Stimulated activated CD8-positive, alpha-beta memory T cell treated with anti-CD3 and anti-CD28 coated beads, Interleukin-4, amount 100 ng/mL, for 1 hour (primary cell): ENCODE measurements at places on chromosomes 1 and 21.

- DNase-seq, result no peak
Observed at GRCh38 chr1:62722796-62723195, 34.6 kb upstream of the DOCK7 start.

- no peak for DNase-seq
Observed at GRCh38 chr1:205913451-205914154, 29.7 kb downstream of the SLC26A9 start.

- DNase-seq, result no peak
Observed at GRCh38 chr1:185701650-185702049, 32.5 kb upstream of the HMCN1 start.

GRCh38 chr1:179369751-179370341 lies 4.1 kb downstream of the AXDND1 start:
- DNase-seq, result no peak

DNA sequence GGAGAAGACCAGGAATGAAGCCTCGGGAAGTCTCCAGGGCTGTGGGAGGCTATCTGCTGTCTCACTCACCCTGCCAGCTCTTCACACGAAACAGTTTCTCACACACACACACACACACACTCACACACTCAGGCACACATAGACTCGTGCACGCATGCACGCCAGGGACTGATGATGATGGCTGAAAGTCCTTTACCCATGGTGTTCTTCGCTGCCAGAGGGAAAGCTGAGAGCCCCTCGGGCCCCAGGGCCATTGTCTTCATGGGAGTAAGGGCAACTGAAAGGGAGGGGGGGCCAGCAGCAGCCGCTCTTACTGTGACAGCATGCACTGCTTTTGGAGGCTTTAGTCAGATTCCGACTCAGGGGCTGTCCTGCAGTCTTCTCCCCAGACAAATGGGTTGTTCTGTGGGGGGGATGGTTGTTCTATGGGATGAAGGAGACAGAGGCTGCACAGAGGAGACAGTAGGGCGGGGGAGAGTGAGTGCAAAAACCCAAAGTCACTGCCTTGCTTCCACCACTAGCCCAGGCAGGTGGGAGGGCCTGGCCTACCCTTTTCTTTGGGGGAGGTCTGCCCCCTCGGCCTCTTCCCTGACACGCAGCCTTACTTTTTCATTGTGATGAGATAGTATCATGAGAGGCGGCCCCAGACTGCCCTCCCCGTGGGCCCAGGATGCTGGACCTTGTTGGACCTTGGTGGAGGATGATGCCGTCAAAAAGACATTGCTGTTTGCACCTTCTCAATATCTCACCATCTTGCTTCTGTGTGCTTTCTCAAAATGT lies 29.0 kb downstream of the STUM start:
- DNase-seq, result no peak

GRCh38 chr1:193406901-193407300 lies 220.5 kb upstream of the B3GALT2 start:
- no peak for DNase-seq

DNA sequence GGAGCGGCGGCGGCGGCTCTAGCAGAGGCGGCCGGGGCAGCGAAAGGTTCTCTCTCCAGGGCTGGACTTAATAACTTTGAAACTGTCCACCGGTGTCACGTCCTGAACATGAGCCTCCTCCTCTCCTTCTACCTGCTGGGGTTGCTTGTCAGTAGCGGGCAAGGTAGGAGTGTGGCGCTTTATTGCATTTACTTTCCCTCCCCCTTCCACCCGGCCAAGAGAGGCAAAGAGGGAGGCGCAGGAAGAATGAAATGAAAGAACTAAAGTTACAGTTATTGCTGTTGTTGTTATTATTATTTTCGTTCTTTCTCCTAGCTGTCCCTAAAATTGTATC lies 214 bp downstream of the NCAM2 start:
- DNase-seq, result no peak

DNA sequence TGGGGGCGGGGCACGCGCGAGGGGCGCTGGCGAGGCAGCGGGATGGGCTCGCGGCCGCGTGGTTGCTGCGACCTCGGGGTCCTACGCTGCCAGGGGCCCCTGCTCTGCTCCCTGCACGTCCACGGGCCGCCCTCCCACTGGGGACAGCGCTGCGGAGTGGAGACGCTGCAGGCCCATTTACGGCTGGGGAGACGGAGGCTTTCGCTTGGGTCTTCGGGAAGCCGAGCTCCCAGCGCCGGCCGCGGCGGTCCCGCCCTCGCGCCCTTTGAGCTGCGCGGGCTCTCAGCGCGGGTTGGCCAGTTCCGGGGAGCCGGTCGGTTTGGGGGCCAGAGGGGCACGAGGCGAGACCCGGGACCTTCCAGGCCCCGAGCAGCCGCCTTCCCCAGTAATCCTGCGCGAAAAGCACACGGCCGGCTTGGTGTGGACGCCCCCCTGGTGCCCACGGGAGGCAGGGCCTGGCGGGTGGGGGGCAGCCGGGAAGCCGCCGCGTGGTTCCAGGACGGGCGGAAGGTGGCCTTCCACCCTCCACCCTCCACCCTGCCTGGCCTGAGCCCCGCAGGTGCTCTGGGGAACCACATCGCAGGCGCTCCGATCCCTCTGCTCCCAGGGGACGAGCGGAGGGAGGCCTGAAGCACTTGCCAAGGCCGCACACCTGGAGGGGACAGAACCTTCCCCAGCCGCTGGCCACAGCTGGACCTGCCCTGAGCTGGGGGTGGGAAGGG lies 570 bp upstream of the PEX10 start:
- DNase-seq, result no peak

DNA sequence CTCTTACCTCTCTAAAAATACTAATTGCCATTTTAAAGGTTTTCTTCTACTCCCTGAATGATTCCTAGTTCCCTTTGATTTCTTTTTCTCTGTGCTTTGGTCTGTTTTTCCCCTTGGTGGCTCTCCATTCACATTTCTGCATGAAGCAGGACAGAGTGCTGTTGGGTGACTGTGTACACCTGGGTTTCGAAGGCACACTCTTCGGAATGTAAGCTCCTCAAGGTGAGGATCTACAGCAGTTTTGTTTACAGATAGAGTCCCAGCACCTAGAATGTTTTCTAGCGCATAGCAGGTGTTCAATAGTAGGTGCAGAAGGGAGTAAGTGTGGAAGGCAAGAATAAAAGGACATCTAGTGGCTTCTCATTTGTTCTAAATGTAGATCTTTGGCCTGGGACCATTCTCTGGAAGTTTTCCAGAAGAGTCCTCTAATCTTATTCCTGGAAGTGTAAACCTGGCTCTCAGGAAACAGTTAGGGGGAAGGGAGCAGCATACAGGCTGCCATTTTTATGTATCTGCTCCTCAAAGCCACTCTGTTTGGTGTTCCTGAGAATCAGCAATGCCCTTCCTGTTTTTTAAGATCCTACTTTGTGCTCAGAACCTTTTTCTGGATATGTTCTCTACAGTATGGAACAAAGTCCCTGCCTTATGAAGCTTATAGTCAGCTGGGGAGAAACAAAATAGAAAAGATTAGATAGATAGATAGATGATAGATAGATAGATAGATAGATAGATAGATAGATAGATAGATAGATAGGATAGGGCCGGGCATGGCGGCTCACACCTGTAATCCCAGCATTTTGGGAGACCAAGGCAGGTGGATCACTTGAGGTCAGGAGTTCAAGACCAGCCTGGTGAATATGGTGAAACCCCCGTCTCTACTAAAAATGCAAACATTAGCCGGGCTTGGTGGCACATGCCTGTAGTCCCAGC lies 22.8 kb upstream of the EFNA1 start:
- no peak for DNase-seq

DNA sequence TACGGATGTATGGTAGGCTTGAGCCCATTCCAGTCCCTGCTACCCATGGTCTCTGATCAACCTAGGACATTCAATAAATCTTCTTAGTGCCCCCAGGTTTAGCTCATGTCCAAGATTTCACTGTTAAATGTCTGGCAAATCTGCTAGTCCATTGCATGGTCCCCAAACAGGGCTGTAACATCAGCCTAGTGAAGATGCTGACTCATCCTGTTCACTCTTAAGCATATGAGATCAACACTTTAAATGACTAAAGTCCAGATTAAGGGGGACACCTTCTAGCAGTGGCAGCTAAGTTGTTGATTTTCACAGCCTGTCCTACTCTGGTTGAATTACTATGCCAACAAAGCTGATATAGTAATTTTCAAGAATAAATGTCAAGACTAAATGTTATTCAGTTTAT lies 46.5 kb upstream of the NUF2 start:
- DNase-seq, result no peak

- DNase-seq, result no peak
Observed at GRCh38 chr1:67332653-67333529, 25.2 kb downstream of the IL12RB2 start.

- no peak for DNase-seq
Observed at GRCh38 chr1:33468531-33468930, 3.9 kb upstream of the ZSCAN20 start.
